ENCODE measurements at places on chromosomes 12 and 14. TPM values are rescaled to one million over a fixed set of nuclear protein-coding genes. Genes with fewer than 3 reads are reported as not detected.
A peak's percentile ranks its signal among the peaks of the same experiment; 100 is the strongest.

CCDC175 gene
- not detected for total RNA-seq

PKP2 gene
- total RNA-seq: 6.2 TPM

GRCh38 chr12:4293299-4293965, 19.9 kb downstream of the CCND2 start:
- DNase-seq: no peak

LPAR5 gene
- 0.27 TPM for total RNA-seq

DNA sequence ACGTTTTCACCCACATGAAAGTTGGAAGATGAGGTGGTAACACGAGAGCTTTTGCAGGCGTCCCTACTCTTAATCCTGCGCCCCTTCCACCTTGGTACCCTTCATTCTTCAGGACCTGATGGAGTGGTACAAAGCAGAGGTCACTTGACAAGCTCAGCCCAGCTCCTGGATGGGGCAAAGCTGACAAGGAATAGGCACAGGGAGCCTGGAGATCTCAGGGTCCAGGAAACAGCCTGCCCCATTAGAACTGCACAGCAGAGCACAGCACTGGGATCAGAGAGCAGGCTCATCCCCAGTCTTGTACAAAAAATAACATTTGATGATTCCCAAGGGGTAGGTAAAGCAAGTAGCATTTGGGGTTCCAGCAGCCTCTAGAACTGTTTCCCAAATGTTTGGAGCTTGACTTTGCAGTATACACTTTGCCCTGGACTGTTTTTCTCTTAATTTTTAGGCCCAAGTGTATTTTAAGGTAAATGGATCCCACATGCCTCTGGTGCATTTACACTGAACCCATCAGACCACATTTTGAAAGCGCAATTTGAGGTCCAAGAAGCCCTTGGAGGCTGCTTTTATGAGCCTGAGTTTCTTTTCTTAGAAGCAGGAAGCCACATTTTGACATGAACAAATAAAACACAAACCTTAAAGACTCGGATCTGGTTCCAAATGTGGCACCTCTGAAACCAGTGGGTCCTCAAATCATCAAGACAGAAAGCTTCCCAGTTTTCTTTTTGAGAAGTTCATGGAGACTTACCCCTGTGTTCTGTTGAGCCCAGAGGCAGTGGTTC, 633 bp downstream of the TC2N start:
- DNase-seq: no peak

MYF5 gene
- total RNA-seq: not detected

DNA sequence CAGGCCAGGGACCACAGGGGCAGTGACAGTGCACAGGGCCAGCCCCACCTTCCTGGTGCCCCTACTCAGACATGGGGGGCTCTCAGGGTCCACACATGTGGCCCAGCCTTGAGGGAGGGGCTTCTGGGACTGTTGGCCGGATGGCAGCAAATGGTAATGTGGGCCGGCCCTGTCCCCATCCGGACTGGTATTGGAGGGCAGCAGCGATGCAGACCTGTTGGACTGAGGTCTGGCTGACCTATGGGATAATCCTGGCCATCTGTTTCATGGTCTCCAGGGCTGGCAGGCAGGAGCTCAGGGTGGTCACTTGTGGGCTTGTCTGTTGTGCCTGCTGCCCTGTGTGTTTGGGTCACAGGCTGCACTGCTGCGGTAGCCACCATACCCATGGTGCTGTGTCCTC, 387.5 kb downstream of the TMEM121 start:
- DNase-seq: no peak

DNA sequence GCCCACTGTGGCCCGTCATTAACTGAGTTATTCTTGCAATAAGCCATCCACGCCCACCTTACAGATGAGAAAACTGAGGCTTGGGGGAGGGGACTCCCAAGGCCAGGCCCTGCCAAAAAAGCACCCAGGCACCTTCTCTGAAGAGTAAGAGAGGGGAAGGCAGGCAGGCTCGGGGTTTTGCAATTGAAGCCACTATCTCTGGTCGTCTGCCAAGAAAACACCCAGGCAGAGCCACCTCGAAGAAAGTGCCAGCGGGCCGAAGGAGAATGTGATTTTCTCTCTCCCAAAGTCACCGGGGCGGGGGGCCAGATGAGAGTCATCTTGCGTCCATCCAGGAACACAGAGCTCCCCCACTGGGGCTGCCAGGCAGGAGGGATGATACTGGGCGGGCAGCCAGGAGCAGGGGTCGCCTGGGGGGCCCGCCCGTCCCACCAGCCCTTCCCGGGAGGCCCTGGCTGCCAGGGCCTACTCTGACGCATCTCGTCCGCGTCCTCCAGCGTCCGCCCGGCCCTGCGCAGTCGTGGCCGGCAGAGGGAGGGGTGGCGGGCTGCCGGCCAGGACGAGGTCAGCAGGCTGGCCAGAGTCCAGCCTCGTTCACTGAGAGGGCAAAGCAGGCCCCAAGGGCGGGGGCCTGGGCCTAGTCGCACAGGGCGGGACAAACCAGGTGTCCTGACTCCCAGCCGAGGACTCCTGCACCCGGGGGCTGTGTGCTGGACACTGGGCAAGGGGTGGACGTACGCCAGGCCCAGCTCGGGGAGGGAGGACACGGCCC, 74.3 kb downstream of the RFLNA start:
- peak; percentile 98 for DNase-seq

All from M059J (cell line).